Muscle of arm (tissue), 14 donors: ENCODE measurements at places on chromosomes 16 and 17. TPM values are rescaled to one million over a fixed set of nuclear protein-coding genes. Genes with fewer than 3 reads are reported as not detected.

DNA sequence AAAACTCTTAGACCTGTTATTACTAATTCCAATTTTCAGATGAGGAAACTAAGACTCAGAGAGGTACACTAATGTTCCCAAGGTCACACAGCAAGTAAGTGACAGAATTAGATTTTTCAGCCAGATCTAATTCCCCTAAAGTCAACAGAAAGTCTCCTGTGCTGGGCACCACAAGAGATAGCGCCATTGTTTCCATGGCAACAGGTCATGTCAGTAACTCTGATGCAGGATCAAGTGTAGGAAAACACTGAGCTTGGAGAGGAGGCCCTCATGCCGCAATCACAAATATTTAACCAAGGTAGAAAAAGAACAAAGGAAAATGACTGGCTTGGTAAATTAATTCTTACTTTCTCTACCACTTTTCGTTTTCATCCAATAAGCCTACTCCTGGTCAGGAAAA, 166.0 kb upstream of the CDH13 start:
- no peak for DNase-seq

GRCh38 chr17:58364270-58364942, 12.4 kb upstream of the SUPT4H1 start:
- DNase-seq, result no peak

DNA sequence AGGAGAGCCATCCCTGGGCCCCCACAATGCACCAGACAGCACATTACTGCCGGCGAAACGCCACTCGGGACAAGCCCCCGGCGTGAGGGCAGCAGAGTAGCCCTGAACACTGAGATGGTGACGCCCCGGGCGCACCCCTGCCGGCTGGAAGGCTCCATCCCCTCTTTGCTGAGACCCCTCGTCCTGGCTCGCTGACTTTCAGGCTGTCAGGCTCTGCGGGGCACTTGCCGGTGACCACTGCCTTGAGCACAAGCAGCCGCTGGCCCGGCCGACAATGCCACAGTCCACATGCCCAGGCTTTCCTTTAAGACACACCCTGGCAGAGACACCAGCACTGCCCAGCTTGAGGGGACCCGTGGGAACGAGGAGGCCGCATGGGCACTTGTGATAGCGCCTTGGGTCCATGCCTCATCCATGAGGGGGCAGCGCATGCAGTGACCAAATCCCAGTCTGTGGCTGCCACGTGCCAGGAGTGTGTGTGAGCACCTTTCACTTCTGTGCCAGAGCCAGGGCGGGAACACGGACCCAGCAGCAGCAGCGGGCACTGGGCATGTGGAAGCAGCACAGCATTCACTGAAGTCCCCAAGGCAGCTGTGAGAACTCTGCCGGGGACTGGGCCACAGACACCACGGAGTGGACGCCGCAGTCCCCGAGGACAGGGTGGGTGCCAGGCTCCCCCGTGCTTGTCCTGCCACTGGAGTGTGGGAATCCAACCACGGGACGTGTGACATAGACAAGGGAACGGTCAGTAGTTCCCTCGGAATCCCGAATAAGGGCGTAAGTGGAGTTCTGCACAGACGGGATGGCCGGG, 24.5 kb downstream of the NDUFAF8 start:
- no peak for DNase-seq

DNA sequence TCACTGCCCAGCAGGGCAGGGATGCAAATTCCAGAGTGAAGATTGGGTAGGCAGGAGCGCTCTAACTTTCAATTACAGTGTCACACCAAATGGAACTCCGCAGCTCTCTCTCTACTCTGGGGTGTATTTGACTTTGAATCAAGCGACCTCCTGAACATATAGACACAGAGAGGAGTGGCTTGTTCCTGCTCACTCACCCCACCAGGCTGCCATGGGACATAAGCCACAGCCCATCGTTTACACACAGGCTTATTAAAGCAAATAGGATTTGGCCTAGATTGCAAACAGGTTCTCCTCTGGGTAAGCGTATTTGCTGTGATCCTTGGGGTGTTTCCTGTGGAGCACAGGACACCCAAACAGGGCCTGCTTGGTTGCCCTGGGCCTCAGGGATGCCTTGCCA, 281.6 kb upstream of the CCL2 start:
- DNase-seq, result no peak

DNA sequence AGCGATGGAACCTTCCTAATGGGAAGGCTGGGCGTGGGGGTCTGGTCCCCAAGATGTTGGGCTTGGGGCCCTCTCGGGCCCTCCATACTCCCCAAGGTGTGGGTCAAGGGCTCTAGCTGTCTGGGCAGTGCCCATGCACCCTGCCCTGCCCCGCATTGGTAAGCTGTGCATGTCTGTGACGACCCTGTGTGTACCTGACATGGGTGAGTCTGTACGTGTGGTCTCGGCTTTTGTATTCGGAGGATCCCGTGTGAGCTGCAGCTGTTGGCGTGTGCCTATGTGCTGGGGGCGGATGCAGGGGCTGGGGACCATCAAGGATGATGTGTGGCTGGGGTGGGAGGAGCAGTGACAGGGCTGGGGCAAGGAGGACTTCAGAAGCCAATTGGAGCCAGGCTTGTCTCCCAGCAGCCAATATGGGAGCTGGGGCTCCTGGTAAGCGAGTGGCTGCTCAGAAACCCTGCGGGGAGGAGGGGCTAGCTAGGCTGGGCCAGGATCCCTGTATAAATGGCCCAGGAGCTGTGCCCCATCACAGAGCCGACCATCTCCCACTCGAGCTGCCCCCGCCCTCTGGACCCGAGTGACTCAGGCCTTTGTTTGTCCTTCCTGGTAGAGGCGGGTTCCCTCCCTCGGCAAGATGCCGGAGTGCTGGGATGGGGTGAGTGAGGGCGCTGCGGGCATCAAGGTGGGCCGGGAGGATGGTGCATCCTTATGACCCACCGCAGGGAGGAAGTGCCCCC, at the start of gene NDRG4:
TSS of gene NDRG4 (plus strand) at position 529 of the 737 bp plus-strand sequence. CDS start at position 635, 106 bp downstream.
- DNase-seq, result peak; percentile 77

DNA sequence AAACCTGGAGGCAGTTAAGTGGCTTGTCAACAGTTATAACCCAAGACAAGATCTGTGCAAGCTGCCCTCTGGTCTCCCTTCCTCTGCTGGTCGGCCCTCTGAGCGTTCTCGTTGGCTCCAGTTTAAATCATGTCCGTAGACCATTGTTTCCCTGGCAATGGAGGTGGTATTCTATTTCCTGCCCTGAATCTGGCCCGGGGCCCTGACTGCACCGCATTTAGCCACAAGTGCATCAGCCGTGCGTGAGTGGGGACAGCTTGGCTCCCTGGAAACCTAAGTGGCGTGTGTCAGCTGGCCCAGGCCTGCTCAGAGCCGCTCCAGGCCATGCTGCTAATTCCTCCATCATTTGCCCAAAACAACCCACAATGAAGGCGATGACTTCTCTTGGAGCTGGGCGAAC, 15.0 kb upstream of the MYLK3 start:
- DNase-seq, result no peak

DNA sequence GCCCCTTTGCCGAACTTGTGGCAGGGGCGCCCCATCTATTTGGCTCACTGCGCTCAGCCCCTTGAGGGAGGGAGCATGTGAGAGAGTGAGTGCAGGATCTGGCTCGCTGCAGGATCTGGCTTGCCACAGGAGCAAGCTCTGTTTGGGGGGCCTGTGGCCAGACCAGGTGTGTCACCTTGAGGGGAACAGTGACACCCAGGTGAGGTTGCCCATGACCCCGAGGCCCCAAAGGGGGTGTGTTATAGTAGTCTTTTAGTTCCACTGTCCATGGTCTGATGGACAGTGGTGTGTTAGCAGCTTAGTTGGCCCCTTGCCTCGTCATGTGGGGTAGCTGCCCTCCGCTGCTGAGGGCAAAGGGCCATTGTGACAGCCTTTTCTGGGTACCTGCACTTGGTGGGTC, 41.6 kb downstream of the CCDC42 start:
- no peak for DNase-seq

GRCh38 chr17:66938656-66939055, 25.9 kb upstream of the CACNG4 start:
- no peak for DNase-seq

C16orf92 gene
- not detected for polyA plus RNA-seq

ABCC6 gene
- 3.7 TPM for polyA plus RNA-seq

RPUSD1 gene
- 8.7 TPM for polyA plus RNA-seq

PGS1 gene
- 23.8 TPM for polyA plus RNA-seq

NPIPA3 gene
- 6.5 TPM for polyA plus RNA-seq

ACSM2A gene
- polyA plus RNA-seq, result 0.37 TPM
